T-helper 1 cell (primary cell): ENCODE measurements at places on chromosomes 16 and 17.

DNA sequence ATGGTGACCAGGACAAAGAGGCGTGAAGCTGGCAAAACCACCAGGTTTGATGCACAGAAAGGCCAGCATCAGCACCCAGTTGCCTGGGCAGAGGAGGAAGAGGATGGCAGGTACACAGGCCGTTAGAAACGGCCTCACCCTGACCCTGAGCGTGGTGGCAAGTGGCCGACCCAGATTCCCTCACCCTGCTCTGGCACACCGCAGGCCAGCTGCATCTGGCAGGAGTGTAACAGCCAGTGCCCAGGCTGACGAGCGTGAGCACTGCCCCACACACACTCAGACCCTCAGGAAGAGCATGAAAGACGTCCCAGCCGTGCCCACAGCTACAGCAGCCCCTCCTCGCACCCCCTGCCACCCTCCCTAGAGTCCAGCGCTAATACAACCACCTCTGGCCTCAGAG lies 82.0 kb downstream of the ANKRD11 start:
- DNase-seq = no peak

DNA sequence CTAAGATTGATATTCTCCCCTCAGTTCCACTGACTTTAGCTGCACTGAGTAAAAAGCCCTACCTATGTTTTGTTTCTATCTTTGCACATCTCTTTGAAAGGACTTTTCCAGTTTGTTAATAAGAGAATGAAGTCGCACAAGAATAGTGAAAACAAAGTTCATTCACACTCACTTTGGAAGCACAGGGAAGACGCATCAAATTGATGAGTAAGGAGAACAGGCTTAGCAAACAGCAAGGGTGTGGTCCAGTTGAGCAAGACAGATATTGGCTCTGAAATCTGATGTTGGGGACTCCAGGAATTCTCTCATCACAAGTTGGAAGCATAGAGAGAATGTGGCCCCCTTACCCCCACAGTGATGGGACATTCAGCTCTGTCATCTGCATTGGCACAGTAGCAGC lies 221.3 kb downstream of the CDH11 start:
- DNase-seq = no peak

- DNase-seq = peak; percentile 46
These were observed 2.3 kb downstream of the TOP2A start for GRCh38 chr17:40415390-40415789.

GRCh38 chr16:85142771-85143211 lies 30.5 kb upstream of the CIBAR2 start:
- no peak for DNase-seq

DNA sequence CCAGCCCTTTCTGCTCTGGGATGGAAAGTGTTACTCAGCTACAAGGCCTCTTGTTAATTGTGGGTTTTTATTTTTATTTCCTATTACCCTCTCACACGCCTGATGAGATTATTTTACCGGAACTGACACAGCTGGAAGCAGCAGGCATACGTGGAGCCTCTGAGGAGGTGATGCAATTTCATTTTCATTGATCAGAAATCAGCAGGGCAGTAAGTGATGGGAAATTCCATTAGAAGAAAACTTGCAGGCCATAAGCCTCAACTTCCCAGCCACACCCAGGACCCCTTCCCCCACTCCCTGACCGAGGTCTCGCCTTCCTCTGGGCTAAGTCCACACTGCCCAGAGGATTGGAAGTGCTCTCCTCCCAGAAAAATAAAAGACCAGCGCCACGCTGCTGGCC lies 69.7 kb downstream of the ZFHX3 start:
- DNase-seq = no peak

DNA sequence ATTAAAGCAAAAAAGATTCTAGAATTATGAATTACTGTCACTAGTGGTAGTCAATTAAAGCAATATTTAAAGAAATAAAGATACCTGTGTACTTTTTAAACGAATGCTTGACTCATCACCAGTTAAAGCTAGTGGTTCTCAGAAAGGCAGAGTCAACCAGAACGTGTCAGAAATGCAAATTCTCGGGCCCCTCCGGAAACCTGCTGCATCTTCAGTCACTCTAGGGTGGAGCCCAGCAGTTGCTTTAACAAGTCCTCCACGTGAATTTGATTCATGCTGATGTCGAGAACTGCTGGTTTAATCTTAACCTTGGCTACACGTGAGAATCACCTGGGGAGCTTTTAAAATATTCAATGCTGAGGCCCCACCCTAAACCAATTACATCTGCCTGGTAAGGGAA lies 169.8 kb upstream of the SDK2 start:
- no peak for DNase-seq

DNA sequence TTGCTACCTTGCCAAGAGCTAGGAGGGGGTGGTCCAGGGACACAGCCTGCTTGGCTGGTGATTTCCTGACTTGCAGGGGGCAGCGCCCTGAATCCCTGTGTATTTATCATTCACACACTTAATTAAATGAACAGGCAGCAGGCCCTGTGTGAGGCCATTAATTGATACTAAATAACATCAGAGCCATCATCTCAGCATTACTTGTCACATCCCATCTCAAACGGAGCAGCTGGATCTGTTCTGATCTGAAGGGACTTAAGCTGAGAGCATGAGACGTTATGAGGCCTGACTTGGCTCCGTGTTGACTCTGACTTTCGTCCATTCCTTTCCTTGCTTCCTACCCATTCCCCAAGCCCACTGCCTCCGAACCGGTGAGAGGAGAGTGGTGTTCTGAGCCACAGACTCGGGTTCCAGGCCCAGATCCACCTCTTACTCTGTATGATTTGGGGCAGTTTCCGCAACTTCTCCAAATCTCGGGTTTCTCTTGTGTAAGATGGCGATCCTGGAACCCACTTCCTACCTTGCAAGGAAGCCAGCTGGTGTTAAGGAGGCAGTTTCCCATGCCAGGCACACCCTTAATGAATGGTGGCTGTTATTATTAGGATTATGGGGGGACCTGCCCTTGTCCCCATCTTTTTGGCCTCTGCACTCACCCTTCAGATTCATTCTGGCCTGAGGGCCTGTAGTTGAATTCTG lies 33.8 kb downstream of the CACNA1G start:
- DNase-seq = no peak

DNA sequence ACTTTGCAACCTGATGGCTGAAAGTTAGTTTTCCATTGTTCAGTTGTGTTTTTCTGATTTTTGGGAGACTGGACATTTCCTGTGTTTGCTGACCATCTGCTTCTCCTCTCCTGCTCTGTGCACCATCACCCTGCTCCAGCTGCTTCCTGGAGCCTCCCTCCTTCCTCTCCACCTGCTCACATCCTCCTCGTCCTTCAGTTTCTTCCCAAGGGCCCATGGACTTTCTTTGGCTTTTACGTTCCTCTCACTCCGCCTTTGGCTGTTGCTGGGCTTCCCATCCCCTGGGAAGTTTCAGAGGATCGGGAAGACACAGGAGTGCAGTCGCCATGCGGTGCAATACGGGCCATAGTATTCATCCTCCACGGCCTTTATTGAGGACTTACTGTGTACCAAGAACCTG lies 61.6 kb downstream of the TNFRSF13B start:
- DNase-seq = no peak

- no peak for DNase-seq
These were observed 650 bp downstream of the EPN3 start for GRCh38 chr17:50533185-50533584.

GRCh38 chr17:44758414-44759085 lies at the start of gene ADAM11:
Gene ADAM11 (plus strand): TSS chr17:44758988. CDS start chr17:44759200, 212 bp downstream.
- no peak for DNase-seq

GRCh38 chr16:81181013-81181720 lies 57.3 kb upstream of the BCO1 start:
- DNase-seq = no peak

- peak; percentile 69 for DNase-seq
These were observed 643.2 kb downstream of the WWOX start for GRCh38 chr16:78742501-78743283.

DNA sequence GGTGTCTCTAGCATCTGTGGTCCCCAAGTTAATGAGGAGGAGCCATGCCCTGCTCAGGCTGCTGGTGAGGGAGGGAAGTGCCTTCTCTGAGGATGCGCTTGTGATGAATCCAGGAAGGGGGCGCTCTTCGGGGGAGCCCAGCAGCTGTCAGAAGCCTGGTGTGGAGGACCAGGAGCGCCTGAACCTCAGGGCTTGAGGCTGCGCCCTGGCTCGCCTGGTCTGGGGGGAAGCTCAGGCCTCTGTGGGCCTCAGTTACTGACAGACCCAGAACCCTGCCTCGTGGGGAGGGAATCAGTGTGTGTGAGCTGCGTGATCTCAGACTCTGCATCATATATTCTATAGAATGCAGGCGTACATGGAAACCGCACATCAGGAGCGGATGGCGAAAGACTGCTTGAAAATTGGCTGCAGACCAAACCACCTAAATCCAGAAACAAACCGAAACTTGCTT lies 126.1 kb downstream of the SEC14L1 start:
- DNase-seq = no peak

DNA sequence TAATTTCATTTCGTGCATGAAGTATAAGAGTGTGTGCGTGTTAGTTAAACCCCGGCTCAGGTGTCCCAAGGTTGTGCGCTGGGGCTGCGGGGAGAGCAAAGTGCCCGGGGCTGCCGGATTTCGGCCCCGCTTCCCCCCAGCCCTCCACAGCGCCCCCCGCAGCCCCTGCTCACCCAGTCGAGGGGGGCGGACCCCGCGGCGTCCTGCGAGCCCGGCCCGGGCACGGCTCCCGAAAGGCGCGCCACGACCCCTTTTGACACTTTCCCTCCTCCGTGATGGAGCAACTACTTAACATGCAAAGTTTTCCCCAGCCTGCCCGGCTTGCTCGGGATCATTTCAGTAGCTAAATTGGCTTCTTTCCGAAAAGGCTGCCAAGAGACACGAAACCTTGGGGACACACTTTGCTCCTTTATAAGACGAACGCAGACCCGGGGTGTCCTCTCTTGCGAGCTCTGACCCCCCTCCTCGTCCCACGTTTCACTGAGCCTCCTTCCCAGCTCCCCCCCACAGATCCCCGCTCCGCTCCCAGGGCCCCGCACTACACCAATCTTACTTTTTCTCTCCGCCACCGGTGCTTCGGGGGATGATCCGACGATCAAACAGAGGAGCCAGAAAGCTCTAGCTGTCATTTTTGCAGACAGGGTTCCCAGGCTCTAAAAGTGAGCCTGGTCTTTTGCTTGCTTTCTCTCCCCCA lies 552 bp downstream of the C17orf58 start:
- DNase-seq = peak; percentile 14

DNA sequence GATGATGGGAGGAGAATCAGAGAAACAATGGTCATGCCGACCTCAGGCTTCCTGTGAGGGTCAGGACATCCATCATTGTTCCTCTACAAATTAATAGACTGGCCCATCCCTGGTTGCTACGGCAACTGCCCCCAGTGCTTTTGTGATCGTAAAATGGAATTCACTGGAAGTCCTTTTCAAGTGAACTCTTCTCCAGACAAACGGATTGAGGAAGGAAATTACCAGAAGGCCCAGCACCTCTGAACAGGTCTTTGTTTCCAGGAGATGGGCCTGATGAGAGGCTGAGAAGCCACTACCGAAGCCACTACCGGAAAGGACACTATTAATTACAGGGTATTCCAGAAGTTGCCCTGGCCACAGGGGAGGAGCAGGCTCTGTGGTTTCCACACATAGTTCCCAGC lies 126.0 kb downstream of the MGAT5B start:
- no peak for DNase-seq

- no peak for DNase-seq
These were observed 11.6 kb downstream of the COTL1 start for GRCh38 chr16:84606081-84606875.

DNA sequence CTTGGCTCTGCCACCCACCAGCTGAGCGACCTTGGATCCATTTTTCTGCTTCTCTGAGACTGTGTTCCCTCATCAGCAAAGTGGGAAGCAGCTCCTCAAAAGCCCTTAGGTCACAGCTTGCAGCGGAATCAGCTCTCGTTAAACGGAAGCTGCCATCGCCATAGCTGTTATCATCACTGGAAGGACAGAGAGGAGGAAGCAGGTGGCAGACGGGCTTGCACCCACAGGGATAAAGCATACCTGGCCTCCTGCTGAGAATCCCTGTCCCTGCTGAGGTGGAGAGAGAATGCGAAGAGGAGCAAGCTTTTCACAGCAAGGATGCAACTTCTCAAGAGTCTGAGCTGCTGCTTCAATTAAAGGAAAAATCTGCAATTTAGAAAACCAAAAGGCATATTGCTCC lies 106.6 kb downstream of the CLEC16A start:
- DNase-seq = no peak

GRCh38 chr17:58575511-58575910 lies 61.1 kb upstream of the MTMR4 start:
- DNase-seq = no peak

- no peak for DNase-seq
These were observed 10.9 kb downstream of the RAB40C start for GRCh38 chr16:600781-601180.

GRCh38 chr17:68600067-68600930 lies 868 bp downstream of the FAM20A start:
- no peak for DNase-seq

DNA sequence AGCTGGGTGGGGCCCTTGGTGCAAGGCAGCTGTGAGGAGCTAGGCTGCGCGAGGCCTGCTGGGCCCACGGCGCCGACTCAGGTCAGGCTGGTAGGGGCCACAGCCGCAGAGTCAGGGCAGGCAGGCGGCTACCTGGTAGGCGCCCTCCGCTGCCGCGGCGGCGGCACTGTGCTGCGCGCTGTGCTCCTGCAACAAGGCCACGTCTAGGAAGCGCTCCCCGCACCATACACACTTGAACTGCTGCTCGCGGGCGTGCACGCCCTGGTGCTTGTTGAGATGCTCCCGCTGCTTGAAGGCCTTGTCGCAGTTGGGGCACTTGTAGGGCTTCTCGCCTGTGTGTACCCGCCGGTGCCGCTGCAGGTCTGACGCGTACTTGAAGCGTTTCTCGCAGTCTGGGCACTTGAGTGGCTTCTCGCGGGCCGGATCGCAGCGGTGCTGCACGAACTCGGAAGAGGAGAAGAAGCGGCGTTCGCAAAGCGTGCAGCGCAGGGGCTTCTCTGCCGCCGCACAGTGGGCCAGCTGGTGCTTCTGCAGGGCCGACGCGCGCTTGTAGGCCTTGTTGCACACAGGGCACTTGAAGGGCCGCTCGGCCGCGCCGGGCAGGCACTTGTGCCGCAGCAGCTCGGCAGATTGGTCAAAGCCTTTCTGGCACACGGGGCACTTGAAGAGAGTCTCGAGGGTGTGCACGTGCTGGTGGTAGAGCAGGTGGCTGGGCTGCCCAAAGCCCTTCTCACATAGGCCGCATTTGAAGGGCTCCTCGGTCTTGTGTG lies 3.9 kb downstream of the ZNF319 start:
- DNase-seq = no peak

DNA sequence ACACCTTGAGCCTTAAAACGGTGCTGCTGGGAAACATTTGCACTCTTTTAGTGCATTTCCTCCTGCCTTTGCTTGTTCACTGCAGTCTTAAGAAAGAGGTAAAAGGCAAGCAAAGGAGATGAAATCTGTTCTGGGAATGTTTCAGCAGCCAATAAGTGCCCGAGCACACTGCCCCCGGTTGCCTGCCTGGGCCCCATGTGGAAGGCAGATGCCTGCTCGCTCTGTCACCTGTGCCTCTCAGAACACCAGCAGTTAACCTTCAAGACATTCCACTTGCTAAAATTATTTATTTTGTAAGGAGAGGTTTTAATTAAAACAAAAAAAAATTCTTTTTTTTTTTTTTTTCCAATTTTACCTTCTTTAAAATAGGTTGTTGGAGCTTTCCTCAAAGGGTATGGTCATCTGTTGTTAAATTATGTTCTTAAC lies 4.4 kb downstream of the SOX9 start:
- no peak for DNase-seq

GRCh38 chr17:33980193-33980592 lies 274.9 kb upstream of the CCL2 start:
- DNase-seq = no peak
